Activated naive CD4-positive, alpha-beta T cell treated with anti-CD3 and anti-CD28 coated beads, Interleukin-2, amount 50 U/mL, for 16 hours (primary cell): ENCODE measurements at places on chromosomes 16 and 17.
A peak's percentile ranks its signal among the peaks of the same experiment; 100 is the strongest.

- DNase-seq: no peak
Measured at GRCh38 chr17:77428020-77428748, 287.4 kb downstream of the SEC14L1 start.

- DNase-seq: no peak
Measured at GRCh38 chr16:66014221-66014620, 352.3 kb upstream of the CDH5 start.

- no peak for DNase-seq
Measured at GRCh38 chr16:73057291-73058210, 9.6 kb upstream of the ZFHX3 start.

DNA sequence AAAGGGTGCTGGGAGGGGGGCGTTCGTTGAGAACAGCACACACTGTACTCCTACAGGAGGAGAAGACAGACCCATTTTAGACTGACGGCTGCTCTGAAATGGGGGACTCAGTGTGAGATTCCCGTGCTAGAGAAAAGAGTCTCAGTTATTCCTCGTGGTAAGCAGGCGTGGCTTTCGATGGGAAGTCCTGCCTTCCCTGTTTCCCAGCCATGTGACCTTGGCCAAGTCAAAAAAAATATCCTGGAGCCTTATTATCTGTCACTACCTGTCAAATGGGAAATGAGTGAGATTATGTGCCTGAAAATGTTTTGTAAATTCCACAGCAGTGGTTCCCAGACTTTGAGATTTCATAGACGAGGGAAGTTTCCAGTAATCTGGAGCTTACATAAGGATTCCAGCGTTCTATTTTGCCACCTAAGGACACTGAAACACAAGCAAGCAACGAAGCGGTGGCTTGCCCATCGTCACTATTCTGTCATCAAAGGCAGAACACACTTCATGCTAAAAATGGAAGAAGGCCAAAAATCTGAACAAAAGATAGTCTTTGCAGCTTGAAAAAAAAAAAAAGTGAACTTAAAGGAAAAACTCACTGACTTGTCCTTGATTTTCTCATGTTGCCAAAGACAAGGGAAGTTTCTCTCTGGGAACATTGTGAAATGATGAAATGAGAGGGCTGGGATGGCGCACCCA is 253.4 kb upstream of the RPL38 start:
- DNase-seq: no peak

- DNase-seq: no peak
Measured at GRCh38 chr17:17808706-17809432, 27.9 kb downstream of the SREBF1 start.

- no peak for DNase-seq
Measured at GRCh38 chr17:81234940-81235821, 3.7 kb downstream of the TEPSIN start.

GRCh38 chr16:51103590-51103989 is 47.5 kb downstream of the SALL1 start:
- DNase-seq: no peak

DNA sequence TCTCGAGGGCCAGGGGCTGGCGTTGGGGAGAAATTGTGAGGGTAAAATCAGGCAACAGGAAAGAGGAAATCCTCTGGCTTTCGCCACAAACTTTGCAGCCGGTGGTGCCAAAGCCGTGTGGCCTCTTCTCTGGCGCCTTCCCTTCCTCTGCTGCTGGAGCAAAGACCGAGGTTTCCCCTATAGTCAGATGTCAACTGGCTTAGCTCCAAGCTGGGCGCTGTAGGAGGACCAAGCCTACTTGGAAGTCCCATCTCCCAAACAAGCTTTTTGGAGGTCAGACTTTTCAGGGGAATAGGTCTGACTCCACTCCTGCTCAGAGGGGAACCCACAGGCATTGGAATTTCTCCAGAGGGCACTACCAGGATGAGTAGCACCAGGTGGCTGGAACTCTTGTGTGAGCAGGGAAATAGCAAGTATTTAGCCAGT is 5.0 kb downstream of the IGFBP4 start:
- DNase-seq: no peak

GRCh38 chr17:79065105-79065670 is 9.4 kb upstream of the ENGASE start:
- peak; percentile 62 for DNase-seq

DNA sequence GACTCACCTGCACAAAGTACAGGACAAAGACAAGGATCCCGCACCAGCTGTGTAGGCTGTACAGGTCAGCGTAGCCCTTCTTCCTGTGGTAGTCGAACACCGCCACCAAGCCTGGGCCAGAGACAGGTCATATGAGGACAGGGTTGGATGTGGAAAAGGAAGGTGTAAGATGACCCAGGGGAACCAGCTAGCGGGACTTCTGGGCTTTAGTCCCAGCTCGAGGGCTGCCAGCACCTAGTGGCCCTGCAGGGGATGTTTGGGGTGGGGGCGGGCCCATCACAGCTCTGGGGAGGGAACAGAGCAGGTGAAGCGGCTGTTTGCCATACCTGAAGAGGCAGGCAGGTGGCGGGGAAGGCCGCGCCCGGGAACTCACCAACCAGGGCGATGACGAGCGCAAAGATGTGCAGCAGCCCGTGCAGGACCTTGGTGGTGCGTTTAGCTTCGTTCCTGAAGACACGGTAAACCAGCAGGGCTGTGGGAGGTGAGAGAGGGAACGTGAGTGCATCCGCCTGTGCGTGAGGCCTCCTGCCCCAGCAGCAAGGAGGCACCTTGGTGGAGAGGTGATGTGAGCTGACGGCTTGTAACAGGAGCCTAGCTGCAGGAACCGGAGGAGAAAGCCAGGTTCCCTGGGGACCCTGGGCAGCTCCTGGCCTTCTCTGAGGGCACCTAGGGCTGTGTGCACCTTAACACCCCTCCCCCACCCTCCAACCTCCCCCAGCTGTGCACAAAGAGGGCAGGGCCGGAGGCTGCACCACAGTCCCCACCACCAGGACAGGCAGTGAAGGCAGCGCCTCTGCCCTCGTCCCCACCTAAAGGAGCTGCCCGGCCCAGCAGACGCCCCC is 10.2 kb downstream of the CYB561 start:
- no peak for DNase-seq

GRCh38 chr17:18928628-18929125 is 23.3 kb upstream of the SLC5A10 start:
- DNase-seq: no peak

- DNase-seq: no peak
Measured at GRCh38 chr16:12347365-12347764, 370.8 kb downstream of the SNX29 start.

GRCh38 chr16:229731-230281 is 557 bp upstream of the LUC7L start:
- no peak for DNase-seq

- DNase-seq: no peak
Measured at GRCh38 chr17:4054446-4054845, 88.4 kb downstream of the ZZEF1 start.

GRCh38 chr17:77096570-77097214 is 44.1 kb upstream of the SEC14L1 start:
- no peak for DNase-seq

- DNase-seq: no peak
Measured at GRCh38 chr16:58032710-58033293, 7.2 kb downstream of the MMP15 start.

DNA sequence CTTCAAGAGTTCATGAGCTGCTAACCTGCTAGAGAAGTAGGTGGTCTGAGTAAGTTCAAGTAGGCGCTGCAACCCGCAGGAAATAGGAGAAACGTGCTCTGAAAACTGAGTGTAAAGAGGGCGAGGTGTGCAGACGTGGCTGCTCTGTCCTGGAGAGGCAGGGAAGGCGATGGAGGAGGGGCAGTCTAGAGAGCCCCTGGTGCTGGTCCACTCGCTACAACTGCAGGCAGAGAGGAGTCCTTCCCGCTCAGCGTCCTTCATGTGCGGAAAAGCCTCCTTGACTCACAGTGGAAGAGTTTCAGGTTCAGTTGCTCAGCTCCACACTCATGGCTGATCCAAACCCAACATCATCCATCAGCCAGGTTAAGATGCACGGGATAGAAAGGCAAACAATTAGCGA is 12.1 kb downstream of the ABCA3 start:
- DNase-seq: no peak

GRCh38 chr16:77679391-77679790 is 42.9 kb upstream of the NUDT7 start:
- DNase-seq: no peak

GRCh38 chr16:782766-783403 is 5.3 kb downstream of the RPUSD1 start:
- no peak for DNase-seq

- DNase-seq: no peak
Measured at GRCh38 chr16:84379709-84380362, 11.5 kb downstream of the ATP2C2 start.

DNA sequence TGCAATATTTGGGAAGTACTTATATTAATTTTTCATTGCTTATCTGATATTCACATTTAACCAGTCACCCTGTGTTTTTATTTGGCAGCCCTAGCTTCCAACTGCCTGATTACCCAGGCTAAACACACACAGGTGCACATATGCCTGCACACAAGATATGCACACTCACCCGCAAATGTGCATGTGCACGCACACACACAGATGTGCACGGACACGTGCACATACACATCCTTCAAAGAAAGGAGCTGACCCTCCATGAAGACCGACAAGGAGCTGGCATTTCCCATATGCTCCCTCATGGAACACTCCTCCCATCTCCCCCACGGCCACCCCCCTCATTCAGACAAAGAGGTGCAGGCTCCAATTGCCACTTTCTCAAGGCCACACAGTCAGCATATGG is 242.2 kb downstream of the ENGASE start:
- no peak for DNase-seq

- no peak for DNase-seq
Measured at GRCh38 chr17:3929764-3930163, 13.5 kb upstream of the P2RX1 start.

DNA sequence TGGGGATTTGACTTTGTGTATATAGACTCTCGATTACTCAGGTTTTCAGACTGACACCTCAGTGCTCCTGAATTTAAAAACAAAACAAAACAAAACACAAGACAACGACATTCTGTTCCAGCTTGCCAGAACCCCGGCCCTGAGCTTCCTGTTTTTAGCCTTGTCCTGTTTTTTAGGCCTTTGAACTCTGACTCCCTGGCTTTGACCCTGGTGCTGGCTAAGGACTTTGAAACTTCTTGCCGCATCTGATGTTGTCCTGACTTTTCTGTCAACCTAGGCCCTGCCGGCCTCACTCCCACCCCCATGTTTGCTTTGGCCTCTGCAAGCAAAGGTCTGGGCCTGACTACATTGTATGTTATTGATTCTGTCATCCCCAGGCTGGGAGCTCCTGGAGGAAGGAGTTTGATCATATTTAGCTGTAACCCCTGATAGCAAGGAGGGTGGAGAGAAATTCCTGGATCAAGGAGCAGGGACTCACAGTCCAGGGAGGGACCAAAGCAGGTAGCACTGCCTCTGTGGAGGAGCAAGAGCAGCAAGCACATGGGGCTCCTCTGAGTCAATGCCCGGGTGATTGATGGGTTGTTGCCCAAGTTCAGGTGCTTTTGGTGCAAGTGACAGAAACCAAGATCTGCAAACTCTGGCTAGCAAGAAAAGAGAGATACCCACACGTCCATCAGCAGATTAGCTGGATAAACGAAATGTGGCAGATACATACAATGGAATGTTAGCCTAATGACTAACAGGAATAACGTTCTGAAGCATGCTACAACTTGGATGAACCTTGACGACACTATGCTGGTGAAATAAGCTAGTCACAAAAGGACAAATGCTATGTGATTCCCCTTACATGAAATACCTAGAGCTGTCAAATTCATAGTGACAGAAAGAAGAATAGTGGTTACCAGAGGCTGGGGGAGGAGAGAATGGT is 7.7 kb downstream of the CCL16 start:
- no peak for DNase-seq

GRCh38 chr17:245020-245419 is 63.6 kb upstream of the DOC2B start:
- DNase-seq: no peak

DNA sequence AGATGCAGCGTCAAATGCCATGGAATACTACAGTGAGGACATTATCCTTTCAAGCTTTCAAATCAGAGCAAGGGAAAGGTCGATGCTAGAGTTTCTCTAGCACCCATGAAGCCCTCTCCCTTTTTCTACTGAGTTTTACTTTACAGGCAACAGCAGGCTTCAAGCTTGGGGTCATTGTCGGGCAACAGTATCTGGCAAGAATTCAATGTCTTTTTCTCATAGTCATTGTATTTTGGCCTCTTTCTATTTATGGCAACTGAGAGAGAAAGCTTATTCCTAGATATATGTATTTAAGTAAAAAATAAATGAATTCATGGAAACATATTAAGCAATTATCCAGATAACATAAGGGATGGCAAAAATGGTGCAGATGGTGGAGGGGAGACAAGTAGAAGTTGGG is 364 bp upstream of the CETP start:
- DNase-seq: no peak

GRCh38 chr16:53955221-53955875 is 251.4 kb downstream of the FTO start:
- no peak for DNase-seq

GRCh38 chr16:46859719-46860152 is 24.4 kb upstream of the GPT2 start:
- DNase-seq: no peak
